Activated B cell treated with CpG ODN at 0.5 μM for 24 hours (primary cell): ENCODE measurements at places on chromosomes 4 and X.

DNA sequence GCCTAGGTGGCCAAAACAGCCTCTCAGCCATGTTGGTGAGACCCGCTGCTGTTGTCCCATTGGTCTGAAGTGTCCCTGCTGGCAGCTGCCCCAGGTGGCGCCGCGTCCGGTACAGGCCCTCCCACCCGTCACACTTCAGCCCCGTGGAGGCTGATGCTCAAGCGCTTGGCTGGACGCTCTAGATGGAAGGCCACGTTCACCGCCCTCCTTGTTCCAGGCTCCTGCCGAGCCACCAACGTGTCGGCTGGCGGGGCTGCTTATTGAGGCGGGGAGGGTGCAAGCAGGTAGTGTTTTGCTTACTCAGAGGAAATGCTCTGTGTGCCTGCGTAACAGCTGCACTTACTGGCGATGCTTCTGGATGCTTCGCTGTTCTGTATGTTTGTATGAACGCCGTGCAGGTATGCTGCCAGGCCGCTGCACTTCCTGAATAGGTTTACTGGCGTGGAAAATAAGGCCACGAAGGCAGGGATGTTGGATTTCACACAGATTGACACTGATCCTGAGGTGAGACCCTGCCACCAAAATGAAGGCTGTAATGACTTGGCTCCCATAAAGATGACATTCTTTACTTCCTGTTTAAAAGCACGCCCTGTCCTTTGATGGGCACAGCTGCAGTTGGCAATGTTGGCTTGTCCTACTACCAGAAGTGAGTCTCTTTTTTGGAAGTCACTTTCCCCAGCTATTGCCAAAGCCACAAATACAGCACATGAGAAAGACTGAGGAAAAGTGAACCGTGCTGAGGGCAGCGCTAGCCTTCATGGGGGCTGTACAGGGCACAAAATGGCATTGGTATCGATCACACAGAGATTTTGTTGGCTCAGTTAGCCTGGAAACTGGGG, 21.0 kb upstream of the CLCN4 start:
- DNase-seq: no peak

DNA sequence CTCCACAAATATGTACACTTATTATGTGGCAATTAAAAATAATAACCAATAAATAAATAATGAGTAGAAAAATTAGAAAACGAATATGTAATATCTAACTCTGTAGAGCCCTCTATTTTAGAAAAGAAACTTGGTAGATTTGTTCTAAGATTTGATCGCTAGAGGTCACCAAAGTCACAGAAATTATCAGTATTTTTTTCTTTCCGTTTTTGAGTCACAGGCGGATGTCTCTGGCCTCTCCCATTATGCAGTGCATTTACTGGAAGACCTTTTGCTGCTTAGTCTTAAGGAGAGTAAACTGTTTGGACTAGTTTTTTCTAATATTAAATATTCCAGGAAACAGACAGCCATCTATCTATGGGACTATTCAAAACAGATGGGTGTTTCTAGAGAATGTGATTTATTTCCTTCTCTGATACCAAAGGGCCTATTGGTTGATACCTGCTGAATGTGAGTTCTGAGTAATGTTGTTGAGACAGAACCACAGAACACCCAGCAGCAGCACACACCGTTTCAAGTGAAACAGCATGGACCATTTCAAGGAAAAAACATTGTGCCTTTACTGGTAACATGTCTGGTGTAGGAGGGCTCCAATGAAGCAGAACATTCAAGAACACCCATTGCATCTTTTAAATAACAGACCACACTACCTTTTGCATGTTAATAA, 34.0 kb upstream of the GYPA start:
- DNase-seq: no peak

DNA sequence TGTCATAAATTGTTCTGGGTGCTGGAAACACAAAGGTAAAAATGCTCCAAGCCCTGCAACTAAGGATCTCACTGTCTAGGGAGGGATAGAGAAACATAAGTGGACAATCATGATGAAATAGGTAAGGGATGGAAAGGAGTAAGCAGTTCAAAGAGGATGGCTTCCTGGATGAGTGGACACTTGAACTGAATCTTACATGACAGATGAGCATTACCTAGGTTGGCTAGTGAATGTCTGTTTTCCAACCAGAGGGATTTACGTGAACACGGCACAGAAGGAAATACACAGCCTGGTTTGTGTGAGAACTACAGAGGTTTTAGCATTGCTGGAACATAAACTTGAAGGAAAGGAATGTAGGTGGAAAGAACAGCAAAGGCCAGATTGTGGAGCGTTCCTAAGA, 150.2 kb upstream of the GALNT7 start:
- DNase-seq: no peak

GRCh38 chrX:23394421-23394820, 59.8 kb downstream of the PTCHD1 start:
- DNase-seq: no peak

DNA sequence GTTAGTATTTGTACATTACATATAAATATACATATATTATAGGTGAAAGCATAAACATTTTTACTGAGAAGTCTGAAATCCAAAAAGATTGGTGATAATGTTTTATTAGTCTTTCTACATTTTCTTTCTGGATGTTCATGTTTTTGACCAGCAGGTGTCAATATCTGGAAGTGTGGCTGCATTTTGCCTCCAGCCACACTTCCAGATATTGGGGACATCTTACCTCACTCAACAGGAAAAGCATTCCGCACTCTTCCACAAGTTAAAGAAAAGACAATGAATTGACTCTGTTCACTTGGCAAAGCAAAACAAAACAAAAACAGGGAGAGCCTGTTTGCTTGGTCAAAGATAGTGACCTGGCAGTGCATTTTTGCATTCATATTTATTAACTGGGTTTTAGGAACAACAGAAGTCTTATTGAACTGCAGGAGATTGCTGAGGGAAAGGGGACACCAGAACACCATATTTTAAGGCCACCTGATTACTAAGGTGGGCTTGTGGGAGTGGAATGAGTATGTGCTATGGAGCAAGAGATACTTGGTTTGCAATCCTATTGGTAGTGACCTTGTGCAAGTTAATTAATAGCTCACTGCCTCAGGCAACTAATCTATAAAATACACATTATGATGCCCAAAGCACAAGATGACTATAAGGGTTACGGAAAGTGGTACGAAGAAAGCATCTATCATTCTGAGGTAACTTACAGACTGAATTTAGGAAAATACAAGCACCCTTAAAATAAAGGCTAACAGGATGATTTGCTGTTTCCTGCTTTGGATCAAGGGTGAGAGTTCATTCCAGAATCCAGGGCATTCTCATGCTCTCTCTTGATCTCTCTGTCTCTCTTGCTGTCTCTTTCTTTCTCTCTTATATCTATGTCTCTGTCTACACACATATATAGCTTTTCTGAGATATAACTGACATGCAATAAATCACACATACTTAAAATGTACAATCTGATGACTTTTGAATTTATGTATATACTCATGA, 389.9 kb upstream of the EMCN start:
- DNase-seq: no peak
